ENCODE measurements at places on chromosomes 11 and 22.

GRCh38 chr11:35082321-35083180 is 56.4 kb upstream of the CD44 start:
- peak; percentile 64 for DNase-seq

DNA sequence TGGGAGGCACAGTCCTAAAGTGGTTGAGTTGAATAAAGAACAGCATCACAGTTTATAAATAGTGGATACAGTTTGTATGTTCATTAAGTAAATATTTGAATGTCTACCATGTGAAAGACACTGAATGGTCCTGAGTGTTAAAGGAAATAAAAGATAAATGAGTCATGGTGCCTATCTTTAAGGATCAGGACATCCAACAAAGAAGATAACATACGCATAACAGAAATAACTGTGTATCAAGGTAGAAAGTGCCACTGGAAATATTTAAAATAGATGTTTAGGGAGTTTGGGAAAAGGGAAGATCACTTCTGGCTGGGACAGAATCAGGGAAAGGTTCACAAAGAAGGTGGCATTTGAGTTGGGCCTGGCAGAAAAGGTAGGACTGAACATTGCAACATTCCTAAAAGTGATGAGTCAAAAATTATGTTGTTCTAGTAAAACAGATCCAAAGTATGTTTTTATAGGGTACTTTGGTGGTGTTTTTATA is 41.5 kb downstream of the CSTPP1 start:
- DNase-seq, result no peak

DNA sequence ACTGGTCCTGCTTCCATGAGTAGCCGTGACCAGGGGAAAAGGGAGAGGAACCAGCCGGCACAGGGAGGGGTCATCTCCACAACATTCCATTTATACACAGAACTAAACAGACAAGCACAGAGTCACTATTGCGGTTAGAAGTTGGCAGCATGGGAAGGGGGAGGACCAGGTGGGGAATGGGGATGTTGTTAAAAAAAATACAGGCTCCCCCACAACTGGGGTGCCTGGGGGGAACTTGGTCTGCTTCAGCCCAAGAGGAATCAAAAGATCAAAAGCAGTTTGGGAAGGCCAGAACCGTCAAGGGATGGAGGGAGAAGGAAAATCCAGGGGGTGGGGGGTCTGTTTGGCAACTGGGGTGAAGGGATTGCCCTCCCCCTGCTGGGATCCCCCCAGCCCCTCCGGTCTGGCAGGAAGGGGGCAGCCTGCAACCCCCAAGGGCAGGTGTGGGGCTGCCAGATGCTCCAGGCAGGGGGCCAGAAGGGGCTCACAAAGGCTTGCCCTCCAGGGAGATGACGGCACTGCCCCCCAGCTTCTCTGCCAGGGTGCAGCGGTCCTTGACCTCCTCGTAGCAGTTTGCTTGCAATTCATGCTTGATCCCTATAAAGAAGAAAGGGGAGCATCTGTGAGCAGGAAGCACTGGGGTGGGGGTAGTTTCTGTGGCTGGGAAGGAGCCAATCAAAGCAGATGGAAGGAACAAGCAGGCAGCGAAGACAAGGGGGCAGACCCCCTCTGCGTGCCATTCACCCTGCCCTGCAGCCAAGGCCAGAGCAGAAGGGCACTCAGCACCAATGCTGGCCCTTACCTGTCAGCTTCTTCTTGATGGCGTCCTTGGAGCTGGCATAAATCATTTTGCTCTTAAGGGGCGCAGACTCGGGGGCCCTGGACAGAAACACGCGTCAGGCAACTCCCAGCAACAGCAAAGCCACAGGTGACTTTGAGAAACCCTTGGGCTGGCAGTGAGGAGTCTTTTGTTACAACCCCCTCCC is 2.8 kb downstream of the CFL1 start:
- no peak for DNase-seq

- no peak for DNase-seq
Observed at GRCh38 chr22:48901324-48901723, 926.3 kb downstream of the BRD1 start.

- no peak for DNase-seq
Observed at GRCh38 chr11:66050581-66051231, 1.5 kb upstream of the SF3B2 start.

DNA sequence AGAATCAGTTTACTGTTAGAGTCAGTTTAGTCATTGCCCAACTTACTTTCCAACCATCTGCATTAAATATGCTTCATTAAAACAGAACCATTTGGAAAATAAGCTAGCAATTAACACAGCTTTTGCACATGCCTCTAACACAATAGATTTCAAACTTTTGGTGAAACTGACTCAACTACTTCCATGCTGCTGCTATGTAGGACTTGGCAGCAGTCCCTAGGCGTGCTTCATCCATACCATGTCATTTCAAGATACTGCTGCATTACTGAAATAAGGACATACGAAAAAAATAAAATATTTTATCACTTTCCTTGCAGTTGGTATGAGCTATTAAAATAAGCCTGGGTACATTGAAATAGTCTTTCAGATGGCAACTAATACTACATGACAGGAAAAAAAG is 65.5 kb upstream of the SOX6 start:
- DNase-seq, result no peak

DNA sequence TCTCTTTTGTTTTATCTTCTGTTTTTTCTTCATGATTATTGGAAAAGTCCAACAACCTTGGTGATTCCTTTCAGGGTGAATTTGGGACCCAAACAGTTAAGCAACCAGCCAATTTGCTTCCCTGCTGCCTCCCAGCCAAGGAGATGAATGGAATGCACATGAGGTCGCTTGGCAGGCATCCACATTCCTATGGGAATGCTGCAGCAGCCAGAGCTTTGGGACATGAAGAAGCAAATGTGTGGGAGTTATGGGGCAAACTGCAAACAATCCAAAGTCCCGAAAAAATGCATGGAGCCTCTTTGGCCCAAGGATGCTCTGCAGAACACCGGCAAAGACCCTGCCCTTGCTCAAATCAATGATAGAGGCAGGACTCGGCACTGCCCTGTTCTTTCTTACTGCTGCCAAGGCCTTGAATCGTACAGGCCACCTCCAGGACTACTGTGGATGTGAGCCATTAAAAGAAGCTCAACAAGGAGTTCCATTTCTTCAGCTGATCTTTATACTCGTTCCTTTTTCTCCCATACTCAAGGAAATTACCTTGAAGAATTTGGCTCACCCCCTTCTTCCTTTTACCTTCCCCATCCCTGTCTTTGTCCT is 117.3 kb upstream of the TEAD1 start:
- no peak for DNase-seq

GRCh38 chr11:44842220-44842619 is 108.5 kb downstream of the TP53I11 start:
- no peak for DNase-seq

DNA sequence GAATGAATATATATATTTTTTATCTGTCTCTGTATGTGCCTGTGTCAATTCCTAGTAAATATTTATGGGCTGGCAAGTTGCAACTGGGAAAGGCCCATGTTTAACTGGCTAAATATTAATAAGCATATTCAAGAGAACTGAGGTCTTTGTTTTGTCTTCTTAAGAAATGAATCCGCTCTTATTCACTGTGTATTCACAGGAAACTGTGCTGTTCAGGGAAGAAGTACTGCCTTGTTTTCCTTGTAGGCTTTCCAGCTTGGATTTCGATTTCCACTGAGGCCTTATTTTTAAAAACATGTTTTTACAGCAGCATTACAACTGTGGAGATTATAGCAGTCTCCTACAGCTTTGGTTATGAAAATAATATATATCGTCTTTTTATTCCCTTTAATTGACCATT is 64.7 kb downstream of the LDLRAD3 start:
- DNase-seq, result no peak

DNA sequence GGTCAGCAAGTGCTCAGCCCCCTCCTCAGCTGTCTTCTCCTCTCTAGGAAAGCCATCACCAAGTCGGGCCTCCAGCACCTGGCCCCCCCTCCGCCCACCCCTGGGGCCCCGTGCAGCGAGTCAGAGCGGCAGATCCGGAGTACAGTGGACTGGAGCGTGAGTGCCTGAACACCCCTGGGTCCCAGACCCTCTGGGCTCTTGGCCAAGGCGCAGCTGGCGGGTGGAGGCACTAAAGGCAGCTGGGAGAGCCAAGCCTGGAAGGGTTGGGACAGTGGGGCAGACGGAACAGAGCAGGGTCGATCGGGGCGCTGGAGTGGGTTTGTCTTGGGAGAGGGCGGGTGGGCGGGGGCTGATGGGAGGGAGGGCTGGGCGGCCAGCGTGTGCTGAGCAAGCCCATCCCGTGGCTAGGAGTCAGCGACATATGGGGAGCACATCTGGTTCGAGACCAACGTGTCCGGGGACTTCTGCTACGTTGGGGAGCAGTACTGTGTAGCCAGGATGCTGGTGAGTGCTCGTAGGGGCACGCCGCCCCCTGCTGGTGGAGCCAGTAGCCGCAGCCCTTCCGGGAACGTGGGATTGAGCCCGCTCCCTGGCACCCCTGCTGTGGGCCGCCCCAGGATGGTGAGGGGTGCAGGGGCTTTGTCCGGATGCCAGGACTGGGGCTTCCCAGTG is 14.1 kb upstream of the MDK start:
- peak; percentile 67 for DNase-seq

- DNase-seq, result no peak
Observed at GRCh38 chr11:71322192-71322735, 69.9 kb upstream of the SHANK2 start.

DNA sequence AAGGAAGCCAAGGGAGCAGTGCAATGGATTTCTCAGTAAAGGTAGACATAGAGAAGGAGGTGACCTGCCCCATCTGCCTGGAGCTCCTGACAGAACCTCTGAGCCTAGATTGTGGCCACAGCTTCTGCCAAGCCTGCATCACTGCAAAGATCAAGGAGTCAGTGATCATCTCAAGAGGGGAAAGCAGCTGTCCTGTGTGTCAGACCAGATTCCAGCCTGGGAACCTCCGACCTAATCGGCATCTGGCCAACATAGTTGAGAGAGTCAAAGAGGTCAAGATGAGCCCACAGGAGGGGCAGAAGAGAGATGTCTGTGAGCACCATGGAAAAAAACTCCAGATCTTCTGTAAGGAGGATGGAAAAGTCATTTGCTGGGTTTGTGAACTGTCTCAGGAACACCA is 6.6 kb downstream of the TRIM22 start:
- no peak for DNase-seq

GRCh38 chr11:91984033-91984584 is 240.5 kb upstream of the FAT3 start:
- DNase-seq, result no peak

DNA sequence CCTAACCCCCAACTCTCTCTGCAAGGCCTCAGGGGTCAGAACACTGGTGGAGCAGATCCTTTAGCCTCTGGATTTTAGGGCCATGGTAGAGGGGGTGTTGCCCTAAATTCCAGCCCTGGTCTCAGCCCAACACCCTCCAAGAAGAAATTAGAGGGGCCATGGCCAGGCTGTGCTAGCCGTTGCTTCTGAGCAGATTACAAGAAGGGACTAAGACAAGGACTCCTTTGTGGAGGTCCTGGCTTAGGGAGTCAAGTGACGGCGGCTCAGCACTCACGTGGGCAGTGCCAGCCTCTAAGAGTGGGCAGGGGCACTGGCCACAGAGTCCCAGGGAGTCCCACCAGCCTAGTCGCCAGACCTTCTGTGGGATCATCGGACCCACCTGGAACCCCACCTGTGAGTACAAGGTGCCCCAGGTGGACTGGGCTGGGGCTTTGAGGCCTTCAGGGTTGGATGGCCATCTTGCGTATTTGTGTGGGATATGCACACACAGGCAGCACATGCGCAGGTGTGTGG is at the start of gene BEST1:
BEST1 (plus strand) TSS at position 317 of the 513 bp plus-strand sequence. CDS start 1,456 bp downstream, outside the sequence.
- DNase-seq, result no peak

DNA sequence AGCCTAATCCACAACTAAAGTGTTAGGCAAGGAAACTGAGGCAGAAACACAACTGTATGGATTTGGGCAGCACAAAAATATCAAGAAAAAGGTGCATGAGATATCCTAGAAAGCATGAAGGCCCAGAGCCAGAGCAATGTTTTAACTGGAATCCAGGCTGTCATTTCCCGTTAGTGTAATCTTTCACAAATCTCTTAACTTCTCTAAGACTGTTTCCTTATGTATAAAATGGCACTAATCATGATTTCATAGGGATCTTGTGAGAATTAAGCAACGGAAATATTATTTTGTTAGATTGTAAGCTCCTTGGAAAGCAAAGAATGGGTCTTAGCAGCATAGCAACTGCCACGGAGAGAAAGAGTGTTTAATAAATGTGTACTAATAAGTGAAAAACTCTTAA is 14.7 kb upstream of the SYTL2 start:
- no peak for DNase-seq

DNA sequence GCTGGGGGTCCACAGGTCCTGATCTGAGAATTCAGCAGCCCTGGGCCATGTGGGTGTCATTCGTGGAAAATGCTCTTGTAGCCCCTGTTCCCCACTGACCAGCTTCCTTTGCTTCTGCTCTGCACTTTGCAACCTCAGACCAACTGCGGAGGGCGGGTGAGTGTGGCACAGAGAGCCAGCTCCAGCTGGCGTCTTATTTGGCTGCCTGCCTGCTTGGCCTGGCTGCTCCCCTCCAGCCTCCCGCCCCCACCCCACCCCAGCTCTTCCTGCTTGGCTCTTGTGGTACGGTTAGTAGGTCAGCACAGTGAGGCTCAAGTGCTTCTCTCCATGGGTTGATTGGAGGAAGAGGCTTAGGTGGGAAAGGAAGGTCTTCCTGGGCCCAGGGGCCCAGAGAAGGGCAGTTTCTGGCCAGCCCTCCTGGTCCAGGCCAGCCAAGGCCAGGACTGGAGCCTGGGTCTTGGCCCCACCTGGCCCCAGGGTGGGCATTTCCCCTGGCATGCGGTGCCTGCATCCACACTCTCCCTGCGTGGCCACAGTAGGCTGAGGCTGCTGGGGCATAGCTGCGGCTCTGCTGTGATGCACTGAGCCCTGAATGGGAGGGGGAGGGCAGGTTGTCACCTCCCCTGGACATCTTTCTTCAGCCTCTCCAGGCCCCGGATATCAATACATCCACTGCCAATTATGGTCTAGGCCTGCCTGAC is 26.5 kb downstream of the MYO7A start:
- no peak for DNase-seq

- no peak for DNase-seq
Observed at GRCh38 chr11:100575860-100576717, 111.0 kb upstream of the ARHGAP42 start.

- DNase-seq, result no peak
Observed at GRCh38 chr11:130906616-130907015, 9.7 kb downstream of the SNX19 start.

GRCh38 chr11:62393061-62393611 is 25.7 kb upstream of the SCGB1A1 start:
- no peak for DNase-seq

DNA sequence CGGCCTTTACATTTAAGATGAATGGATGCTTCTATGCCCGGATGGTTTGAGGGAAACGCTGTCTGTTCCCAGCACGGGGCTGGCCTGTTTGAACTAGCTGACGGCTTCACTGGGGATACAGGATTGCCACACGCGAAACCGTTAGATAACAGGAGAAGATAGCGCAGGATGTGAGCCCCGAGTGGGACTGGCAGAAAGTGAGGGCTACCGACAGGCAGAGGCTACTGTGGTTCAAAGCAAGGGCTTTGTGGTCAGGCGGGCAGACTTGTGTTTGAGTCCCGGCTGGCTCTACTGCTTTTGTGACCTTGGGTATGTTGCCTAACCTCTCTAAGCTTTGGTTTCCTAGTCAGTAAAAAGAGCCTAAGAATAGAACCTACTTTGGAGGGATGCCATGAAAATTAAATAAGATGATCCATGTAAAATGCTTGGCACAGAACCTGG is 2.8 kb upstream of the OAF start:
- no peak for DNase-seq

All from stimulated activated CD8-positive, alpha-beta memory T cell treated with anti-CD3 and anti-CD28 coated beads, Interleukin-2, amount 100 ng/mL, for 48 hours (primary cell).